ENCODE measurements at places on chromosomes 6 and 20. TPM values are rescaled to one million over a fixed set of nuclear protein-coding genes. Genes with fewer than 3 reads are reported as not detected.

MATN4 gene
- not detected for total RNA-seq

STK35 gene
- 15.0 TPM for total RNA-seq

PRDM1 gene
- 1.8 TPM for total RNA-seq

B3GALT4 gene
- 9.4 TPM for total RNA-seq

SUN5 gene
- total RNA-seq: not detected

RAET1L gene
- not detected for total RNA-seq

MED20 gene
- total RNA-seq: 8.8 TPM

HLA-DOA gene
- total RNA-seq: 15.6 TPM

MMP24OS gene
- 24.2 TPM for total RNA-seq

KCNB1 gene
- 1.4 TPM for total RNA-seq

- DNase-seq: no peak
Observed at GRCh38 chr6:54050750-54051149, 60.5 kb upstream of the MLIP start.

DNA sequence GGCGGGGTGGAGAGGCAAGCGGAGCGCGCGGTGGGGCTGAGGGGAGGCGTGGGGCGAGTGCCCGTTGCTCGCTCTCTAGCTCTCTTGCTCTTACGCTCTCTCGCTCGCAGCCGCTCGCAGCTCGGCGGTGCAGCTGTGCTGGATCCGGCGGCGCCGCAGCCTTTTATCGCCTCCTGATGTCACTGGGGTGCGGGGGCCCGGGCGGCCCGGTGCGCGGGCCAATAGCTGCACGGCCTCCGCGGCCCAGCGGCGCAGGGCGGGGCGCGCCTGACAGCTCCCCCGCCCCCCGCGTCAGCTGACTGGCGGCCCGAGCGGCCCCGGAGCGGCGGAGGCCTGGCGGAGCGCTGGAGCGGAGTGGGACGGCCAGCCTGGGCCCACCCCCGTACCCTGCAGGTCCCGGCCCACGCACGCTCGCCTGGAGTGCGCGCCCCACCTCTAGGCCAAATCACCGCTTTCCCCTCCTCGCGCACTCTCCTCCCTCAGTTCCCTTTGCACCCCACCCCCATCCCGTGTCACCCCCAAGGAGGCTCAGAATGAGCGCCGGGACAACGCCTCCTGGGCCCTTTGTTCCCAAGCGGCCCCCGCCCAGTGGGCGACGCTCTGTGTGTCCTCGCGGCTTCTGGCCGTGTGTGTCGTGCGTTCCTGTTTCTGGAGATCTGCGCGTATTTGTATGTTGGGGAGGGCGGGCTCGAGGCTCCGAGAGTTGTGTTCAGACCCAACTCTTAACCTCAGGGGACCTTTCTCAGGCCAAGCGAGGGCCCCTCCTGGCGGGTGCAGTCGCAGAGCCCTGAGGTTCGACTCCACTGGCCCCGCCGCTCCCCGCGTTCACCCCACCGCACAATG lies at the start of gene MAFB:
MAFB (minus strand) TSS at position 137 of the 843 bp plus-strand sequence. CDS start 386 bp downstream, outside the sequence.
- DNase-seq: peak; percentile 96

DNA sequence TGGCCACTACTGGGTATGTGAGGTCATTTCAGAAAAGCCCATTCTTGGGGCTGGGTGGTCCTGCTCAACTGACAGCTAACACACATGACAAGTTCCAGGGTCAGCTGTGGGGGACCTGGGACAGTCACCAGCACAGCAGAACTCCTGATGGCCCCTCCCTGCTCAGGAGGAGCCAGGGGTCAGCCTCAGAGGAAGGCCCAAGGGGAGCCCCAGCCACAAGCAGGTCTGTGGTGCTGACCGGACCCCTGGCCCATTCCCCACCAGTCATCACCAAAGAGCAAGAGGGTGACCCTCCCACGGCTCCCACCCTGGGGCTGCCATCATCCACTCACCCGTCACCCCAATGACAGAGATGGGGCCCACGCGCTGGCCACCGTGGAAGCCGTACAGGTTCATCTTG lies 18.0 kb downstream of the CYP21A2 start:
- no peak for DNase-seq

- no peak for DNase-seq
Observed at GRCh38 chr6:130065609-130066156, 47.3 kb downstream of the L3MBTL3 start.

- DNase-seq: no peak
Observed at GRCh38 chr6:41492261-41492891, 53.8 kb upstream of the FOXP4 start.

DNA sequence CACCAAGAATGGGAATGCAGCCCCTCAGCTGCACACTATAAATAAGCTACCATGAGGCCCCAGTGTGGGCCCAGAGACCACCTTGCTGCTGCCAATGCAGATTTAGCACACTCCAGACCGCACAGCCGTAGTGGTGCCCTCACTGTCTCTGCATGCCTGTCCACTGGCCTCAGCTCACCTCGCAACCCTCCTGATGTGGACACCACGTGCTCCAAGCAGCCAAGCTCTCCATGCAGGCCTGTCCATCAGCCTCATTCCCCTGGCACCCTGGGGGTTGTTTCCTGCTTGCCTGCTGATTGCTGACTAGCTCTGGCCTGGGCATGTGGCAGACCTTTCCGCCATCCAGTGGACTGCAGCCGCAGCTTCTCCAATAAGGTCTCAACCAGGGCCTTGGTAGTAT lies 36.2 kb downstream of the ZBTB9 start:
- DNase-seq: no peak

GRCh38 chr6:166952121-166952520 lies 4.2 kb downstream of the RNASET2 start:
- DNase-seq: no peak

DNA sequence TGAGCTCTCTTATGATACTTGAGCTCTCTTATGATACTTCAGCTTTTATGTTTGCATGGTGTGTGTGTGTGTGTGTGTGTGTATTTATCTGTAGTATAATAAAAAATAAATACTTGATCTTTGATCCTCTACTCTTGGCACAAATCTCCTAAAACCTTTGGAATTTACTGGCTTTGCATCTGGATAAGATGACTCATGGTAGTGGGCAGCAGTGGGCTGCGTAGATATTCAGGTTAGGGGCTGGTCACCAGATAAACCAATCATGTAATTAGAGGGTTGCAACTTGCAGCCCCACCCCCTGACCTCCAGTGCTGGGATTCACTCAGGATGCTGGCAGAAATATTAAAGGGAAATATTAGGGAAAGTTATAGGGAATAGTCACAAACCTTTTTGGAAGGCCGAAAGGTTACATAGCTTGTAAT lies 151.9 kb upstream of the COL21A1 start:
- no peak for DNase-seq

DNA sequence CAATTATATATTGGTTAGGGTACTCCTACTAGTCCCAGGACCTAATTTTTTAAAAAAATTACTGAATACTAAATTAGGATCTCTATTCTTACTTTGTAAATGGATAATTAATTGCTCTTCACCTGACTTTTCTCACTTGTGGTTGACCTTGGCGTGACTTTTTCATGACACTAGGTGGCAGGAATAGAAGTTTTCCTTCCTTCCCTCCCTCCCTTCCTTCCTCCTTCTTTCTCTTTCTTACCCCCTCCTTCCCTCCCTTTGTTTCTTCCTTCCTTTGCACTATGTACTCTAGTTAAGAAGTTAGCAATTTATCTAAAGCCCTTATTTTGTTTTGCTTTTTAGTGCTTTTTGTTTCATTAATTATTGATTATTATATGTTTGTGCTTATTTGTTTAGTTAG lies 20.4 kb upstream of the HBS1L start:
- DNase-seq: no peak

- no peak for DNase-seq
Observed at GRCh38 chr20:40630713-40631112, 58.3 kb downstream of the MAFB start.

GRCh38 chr20:21780528-21780927 lies 75.1 kb downstream of the PAX1 start:
- no peak for DNase-seq

- DNase-seq: no peak
Observed at GRCh38 chr6:37913210-37913609, 93.7 kb downstream of the ZFAND3 start.

DNA sequence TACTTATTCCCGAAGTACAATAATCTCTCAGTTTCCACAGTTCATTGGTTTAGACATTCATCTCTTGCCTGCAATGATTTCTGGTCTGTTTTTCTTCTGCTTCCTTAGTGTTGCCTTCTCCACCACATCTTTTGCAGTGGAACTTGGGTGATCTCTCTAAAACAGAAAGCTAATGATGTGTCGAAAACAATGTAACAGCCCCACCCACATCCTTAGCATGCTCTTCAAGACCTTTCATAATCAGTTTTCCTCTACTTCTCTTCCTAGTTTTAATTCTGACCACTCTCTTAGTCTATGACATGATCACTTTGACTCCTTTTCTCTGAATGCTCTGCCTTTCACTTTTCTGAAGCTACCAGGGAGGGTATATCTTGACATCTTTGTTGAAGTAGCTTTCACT lies 1007.9 kb upstream of the CITED2 start:
- DNase-seq: no peak

- no peak for DNase-seq
Observed at GRCh38 chr6:117607511-117607910, 5.2 kb upstream of the GOPC start.

- no peak for DNase-seq
Observed at GRCh38 chr20:4352348-4352747, 337.0 kb upstream of the RNF24 start.

DNA sequence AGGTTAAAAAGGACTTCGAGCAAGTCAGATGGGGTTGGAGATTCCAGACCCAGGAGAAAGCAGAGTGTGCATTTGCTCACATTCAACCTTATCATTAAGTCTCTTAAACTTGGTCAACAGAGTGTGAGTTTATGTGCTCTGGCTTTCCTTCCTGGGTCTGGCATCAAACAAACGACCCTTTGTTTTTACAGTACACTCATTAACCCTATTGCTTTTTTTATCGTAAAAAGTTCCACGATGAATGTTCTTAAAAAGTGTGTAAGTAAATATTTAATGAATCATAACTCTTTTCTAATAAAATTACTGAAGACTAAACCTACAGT lies 2.5 kb downstream of the FYN start:
- no peak for DNase-seq

- peak; percentile 49 for DNase-seq
Observed at GRCh38 chr20:24986436-24987015, 6.0 kb downstream of the APMAP start.

DNA sequence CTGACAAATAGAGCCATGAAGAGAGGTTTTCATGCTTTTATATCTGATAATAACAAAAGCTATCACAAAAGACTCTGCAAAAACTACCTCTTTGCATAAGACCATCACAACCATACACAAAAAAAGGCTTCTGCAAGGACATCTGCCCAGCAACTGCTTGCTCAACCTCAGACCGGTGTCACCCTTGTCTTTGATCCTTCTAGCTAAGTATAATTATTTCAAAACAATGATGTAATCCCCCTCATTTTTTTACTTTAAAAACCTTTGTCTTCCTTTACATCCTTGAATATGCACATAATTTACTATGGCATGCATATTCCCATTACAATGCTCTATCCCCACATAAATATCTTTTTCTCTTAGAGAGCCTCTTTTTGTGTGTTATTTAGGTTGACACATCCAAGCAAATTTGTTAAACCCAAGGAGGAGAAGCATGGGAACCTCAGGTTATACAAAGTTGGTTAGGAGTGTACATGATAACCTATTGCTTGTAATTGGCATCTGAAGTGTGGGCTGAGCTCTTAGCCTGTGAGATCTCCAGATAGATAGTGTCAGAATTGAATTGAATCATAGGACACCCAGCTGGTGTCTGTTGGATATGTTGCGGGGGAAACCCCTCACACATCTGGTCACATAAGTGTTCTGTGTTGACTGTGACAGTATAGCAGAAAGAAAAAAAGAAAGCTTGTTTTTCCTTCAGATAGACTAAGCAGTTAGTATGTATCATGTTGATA lies 20.7 kb upstream of the CGA start:
- no peak for DNase-seq

- DNase-seq: no peak
Observed at GRCh38 chr6:70985156-70985555, 28.3 kb upstream of the B3GAT2 start.

GRCh38 chr6:57267586-57268293 lies 45.6 kb upstream of the RAB23 start:
- DNase-seq: no peak

DNA sequence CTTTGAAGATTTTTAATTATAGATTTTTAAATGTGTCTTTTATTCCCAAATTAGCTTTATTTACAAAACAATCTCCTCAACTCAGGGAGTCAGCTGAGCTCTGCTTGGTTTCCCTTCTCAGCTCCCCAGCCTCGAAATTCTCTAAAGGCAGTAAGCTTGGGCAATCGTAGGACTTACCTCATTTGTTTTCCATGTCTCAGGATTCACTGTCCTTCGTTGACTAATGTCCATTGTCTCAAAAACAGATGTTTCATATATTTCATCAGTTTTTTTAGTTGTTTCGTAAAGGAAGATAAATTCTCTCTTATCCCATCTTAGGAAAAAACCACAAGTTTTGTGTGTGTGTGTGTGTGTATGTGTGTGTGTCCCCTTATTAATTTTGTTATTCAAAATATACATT lies 102.2 kb upstream of the ADGRF1 start:
- DNase-seq: no peak

DNA sequence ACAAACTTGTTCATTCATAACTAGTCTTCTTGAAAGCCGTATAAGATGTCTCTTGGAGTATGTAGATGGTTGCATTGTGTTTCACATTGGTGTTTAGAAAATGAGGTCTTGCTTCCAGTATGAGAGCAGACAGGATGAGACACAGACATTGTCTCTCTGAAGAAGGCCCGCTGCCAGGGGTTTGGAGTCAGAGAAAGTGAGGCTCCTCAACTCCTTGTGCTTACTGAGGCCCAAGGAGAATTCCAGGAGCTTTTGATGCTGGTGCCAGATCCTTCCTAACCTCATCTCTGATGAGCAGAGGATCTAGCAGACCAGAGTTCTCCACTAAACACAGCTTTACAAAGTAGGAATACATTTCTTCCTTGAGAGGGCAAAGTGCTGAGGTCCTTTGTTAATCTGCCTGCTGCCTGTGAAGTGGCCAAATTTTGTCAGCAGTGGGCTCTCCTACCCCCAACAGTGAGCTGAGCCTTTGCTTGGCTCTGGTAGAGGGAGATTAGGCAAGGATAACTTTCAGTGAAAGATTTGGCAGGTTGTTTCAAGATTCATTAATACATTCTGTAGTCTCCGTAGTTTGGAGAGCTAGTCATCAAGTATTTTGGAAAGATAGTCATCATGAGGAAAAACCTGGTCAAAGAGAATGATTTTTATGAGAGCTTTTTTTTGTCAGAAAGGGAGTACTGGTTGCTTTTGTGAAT lies 9.7 kb downstream of the MAPRE1 start:
- no peak for DNase-seq

GRCh38 chr6:158044525-158044888 lies 62.8 kb downstream of the SYNJ2 start:
- DNase-seq: no peak

DNA sequence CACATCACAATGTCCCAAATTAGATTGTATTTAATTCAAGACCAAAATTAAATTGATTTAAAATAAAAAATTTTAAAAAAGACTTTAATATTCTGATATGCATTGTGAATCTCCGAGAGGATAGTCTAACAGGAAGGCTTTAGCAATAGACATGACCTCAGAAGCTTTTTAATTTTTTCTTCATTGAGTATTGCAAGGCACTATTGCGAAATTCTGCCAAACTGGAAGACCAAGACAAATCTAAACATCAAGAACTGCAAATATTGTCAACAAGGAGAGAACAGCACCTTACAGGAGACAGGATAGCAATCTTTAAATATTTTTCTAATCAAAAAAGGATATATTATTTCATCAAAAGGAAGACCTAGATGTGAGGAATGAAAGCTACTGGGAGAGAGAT lies 56.9 kb downstream of the BMP5 start:
- no peak for DNase-seq

Data from right atrium auricular region (tissue), 2 donors.